ENCODE measurements at places on chromosomes 5 and 9.

- DNase-seq: no peak
These were observed 115.4 kb downstream of the SLC25A46 start for GRCh38 chr5:110854200-110854599.

GRCh38 chr9:127873886-127874285 is 3.6 kb downstream of the AK1 start:
- no peak for DNase-seq

DNA sequence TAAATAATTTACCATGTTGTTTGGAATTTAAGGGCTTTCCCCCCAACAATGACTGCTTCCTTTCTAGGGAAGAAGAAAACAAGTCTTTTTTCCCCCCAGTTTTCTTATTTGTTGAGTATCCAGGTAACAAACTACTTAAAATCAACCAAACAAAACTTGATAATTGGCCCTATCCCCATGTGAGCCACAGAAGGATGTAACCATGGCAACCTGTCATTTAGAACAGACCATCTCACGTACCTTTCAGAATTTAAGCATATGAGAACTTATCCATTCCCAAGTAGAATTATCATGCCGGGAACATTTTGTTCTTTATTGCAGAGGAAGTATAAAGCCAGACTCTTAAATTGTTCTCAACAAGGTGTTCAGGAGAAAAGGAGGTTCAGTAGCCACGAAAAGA is 392.3 kb downstream of the CETN3 start:
- no peak for DNase-seq

GRCh38 chr9:129405089-129405826 is 215.6 kb downstream of the C9orf50 start:
- DNase-seq: no peak

DNA sequence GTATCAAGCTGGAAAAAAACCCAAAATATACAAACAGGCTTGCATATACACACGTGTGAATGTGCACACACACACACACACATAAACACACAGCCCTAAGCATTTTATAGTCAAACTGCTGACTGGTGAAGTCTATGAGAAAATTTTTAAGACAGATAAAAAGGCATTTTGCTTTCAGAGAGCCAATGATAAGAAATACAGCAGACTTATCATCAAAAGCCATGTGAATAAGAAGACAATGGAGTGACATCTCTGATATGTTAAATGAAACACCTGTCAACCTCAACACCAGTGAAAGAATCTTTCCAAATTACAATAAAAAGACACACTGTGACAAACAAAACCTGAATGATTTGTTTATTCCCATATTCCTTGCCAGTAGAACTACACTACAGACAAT is 233.3 kb downstream of the CDH9 start:
- DNase-seq: no peak

- no peak for DNase-seq
These were observed 31.0 kb upstream of the ALDH1B1 start for GRCh38 chr9:38361473-38361850.

DNA sequence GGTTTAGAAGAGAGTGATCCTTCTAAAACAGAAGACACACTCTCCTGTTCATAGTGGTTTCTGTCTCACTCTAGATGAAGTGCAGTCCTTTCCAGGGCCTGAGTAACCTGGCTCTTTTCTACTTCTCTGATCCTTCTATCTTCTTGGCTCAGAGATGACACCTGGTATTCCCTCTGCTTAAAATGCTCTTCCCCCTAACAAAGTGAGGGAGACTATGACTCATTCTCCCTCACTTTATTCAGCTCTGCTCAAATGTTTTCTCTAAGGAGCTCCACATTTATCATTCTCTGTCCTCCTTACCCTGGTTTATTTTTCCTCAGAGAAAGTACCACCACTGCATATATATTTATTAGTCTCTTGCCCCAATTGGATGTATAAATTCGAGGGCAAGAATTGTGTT is 24.6 kb downstream of the TUT7 start:
- no peak for DNase-seq

DNA sequence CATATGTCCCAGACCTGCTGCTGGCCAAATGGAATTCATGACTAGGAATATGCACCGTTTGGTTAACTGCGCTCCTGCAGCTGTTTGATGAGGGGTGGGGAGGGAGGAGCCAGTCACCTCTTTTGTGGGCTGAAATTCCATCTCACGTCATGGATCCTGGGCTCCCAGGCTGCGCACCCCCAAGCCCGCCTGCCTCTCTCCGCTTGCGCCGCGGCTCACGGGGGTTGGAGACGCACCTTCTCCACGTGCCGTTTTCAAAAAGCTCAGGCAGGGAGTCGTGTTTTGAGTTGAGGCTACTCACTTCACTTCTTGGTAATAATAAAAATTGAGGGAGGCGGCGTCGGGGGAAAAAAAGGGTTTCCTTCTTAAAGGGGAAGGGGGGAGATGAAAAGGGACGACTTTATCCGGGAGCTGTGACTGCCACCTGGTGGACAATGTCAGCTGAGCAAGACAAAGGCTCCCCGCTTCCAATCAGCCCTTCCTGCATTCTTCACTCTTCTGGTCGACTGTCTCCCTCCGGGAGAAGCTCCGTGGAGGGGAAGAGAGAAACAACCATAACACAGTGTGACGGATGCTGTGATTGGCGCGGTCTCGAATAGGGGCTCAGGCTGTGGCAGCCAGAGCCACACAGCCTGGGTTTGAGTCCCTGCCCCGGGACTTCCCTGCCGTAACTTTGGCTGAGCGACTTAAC is 15.9 kb upstream of the C5orf47 start:
- peak; percentile 47 for DNase-seq

DNA sequence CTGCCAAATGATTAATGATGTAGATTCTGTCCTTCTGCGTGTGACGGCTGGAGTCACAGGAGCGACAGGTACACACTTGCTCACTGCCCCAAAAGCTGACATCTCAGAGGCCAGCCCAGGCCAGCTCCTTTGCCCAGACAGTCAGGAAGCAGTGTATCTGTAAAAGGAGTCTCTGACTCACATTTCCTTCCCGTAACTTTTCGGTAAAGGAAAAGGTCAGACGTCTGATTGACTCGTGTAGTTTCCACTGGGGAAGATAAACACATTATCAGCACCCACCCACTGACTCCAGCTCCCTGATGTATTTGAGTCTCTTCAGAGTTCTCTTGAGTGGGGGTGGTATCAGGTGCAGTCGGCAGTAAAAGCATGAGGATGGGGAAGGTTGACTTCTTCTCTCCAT is 64.4 kb upstream of the WWC1 start:
- DNase-seq: no peak

GRCh38 chr9:89497978-89498851 is at the start of gene SEMA4D:
SEMA4D (minus strand) TSS chr9:89498113; CDS start chr9:89405456, 92,657 bp downstream.
- peak; percentile 48 for DNase-seq

- DNase-seq: no peak
These were observed 295.7 kb upstream of the PANK3 start for GRCh38 chr5:168874713-168875380.
